Right lung (tissue), 10 donors: ENCODE measurements at places on chromosomes 16 and 17. TPM values are rescaled to one million over a fixed set of nuclear protein-coding genes. Genes with fewer than 3 reads are reported as not detected.

- no peak for DNase-seq
Measured at GRCh38 chr17:41941168-41941567, 10.8 kb downstream of the ODAD4 start.

DNA sequence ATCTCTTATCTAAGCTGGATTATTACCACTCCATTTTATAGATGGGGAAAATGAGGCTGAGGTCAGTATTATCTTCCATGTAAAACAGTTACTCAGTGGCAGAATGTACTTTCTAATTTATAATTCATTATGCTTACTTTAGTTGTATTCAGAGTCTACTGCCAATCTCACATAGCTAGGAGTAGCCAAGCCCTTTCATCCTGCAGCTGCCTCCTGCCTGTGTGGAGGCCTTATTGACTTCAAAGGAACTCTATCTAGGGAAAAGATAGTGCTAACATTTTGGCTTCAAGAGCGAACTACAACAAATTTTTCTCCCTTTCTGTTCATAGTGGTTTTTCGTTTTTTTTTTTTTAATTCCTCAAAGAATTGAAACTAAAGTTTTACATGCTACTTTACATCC is 12.9 kb downstream of the RPGRIP1L start:
- DNase-seq, result no peak

GRCh38 chr17:74213861-74214391 is 555 bp downstream of the TTYH2 start:
- DNase-seq, result peak; percentile 45

GRCh38 chr17:63512388-63512787 is 10.8 kb upstream of the KCNH6 start:
- no peak for DNase-seq

DNA sequence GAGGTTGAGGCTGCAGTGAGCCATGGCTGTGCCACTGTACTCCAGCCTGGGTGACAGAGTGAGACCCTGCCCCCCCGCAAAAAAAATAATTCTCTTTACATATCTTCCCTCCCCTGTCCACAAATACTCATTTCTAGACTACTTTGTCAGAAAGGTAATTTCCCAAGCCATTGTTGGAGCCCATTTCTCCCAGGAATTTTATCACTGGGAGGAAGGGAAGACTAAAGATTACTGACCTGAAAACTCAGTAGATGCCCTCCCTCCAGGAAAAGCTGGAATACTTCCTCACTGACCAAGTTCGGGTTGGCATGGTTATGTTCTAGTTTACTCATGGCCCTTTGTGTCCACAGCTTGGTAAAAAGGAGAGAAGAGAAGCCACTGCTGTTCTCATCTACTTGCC is 4.1 kb downstream of the CALCOCO2 start:
- no peak for DNase-seq

ABCC3 gene
- 37.4 TPM for polyA plus RNA-seq

GALK1 gene
- polyA plus RNA-seq, result 14.2 TPM

- DNase-seq, result no peak
Measured at GRCh38 chr16:27267037-27267677, 1.4 kb downstream of the NSMCE1 start.

DNA sequence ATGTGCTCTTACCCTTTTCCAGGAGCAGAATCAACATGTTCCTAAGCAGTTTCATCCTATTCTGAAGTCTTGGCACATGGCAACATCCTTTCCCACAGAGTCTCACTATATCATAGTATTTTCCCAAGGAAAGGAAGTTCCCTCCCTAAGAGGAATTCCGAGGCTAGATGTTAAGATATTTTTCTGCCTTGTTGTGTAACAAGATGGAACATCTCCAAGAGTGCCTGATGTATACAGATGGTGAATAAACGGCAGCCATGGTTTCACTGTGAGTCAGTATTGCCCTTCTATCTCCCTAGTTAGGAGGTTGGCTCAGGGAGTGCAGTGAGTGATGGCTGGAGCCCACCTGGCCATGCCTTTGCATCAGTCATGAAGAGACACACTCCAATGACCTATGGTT is 48.2 kb downstream of the SPACA3 start:
- DNase-seq, result peak; percentile 75

ZP2 gene
- polyA plus RNA-seq, result 4.1 TPM

DNA sequence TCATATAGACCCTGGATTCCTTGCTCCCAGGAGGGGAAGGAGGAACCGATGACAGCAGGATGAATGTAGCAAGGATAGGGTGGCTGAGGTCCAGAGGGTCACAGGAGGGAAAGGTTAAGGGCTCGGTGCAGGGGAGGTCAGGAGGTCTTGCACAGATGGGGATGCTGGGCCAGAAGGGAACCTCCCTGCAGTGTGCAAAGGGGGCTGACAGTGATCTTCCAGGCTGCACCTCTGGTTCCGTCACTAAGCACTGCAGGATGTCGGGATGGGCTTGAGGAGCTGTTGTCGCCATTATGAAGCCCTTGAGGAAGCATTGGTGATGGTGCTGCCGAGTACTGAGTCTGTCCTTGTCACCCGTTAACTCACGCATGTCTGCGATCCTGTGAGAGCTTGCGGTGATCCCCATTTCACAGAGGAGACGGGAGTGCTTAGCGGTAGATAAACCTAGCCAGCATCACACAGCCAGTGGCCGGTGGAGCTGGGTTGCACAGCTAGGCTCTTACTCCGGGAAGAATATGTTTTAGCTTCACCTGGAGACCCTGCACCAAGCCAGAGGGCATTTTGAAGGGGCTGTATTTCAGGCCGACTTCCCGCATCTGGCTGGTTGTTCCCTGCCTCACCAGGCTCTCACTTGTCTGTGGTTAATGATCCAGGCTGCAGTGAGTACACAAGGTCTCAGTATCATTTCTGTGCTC is 120.4 kb downstream of the SNX29 start:
- no peak for DNase-seq

- DNase-seq, result no peak
Measured at GRCh38 chr17:37717627-37718323, 27.1 kb downstream of the HNF1B start.

PRSS36 gene
- polyA plus RNA-seq, result 3.1 TPM
